ENCODE measurements at places on chromosomes 1 and 21. TPM values are rescaled to one million over a fixed set of nuclear protein-coding genes. Genes with fewer than 3 reads are reported as not detected.

The SEC16B gene
- total RNA-seq: 0.08 TPM

The ZYG11A gene
- 0.03 TPM for total RNA-seq

The TEDDM1 gene
- not detected for total RNA-seq

The CXADR gene
- 1.7 TPM for total RNA-seq

The MYOM3 gene
- not detected for total RNA-seq

- DNase-seq: no peak
- no peak overlapping the region for H3K27ac ChIP-seq
- no peaks in the 10 kb centered on the region for H3K27me3 ChIP-seq
- no peak overlapping the region for H3K4me3 ChIP-seq
Measured at GRCh38 chr1:216777148-216777547, 53.9 kb upstream of the ESRRG start.

DNA sequence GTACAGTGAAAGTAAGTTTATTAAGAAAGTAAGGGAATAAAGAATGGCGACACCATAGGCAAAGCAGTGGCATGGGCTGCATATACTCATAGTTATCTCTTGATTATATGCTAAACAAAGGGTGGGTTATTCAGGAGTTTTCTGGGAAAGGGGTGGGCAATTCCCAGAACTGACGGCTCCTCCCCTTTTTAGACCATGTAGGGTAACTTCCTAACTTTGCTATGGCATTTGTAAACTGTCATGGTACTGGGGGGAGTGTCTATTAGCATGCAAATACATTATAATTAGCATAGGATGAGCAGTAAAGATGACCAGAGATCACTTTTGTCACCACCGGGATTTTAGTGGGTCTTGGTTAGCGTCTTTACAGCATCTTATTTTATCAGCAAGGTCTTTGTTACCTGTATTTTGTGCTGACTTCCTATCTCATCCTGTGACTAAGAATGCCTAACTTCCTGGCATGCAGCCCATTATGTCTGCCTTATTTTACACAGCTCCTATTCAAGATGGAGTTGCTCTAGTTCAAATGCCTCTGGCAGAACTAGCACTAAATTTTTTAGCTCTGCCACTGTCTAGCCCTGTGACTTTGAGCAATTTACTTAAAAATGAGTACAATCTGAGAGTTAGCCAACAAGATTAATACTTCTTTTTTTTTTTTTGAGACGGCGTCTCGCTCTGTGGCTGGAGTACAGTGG lies 110.3 kb upstream of the PALMD start:
- peaks cover 8% of the 10 kb centered on the region for H3K4me1 ChIP-seq
- DNase-seq: no peak
- no peak overlapping the region for H3K4me3 ChIP-seq
- H3K27ac ChIP-seq: no peak overlapping the region

DNA sequence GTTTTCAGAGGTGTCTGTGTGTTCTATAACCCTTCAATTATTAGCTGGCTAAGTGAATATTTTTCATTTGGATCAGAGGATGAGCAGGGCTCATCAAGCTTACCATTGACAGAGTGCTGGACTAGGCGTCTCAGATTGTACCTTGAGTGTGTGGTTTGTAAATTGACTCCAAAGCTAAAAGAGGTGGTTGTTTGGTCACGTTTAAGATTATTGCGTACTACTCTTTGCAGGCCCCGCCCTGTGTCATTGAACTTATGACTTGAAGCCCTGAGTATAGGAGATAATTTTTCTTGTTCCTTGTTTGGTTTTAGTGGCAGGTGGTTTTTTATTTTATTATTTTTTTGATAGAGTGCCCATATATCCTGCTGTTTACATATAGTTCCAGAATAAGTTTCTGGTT lies 17.7 kb downstream of the MRPS6 start:
- H3K27me3 ChIP-seq: no peaks in the 10 kb centered on the region
- H3K4me1 ChIP-seq: no peaks in the 10 kb centered on the region
- H3K36me3 ChIP-seq: peaks cover 3% of the 10 kb centered on the region
- H3K4me3 ChIP-seq: no peak overlapping the region
- DNase-seq: no peak

- no peaks in the 10 kb centered on the region for H3K27me3 ChIP-seq
- H3K4me3 ChIP-seq: no peak overlapping the region
- no peak overlapping the region for H3K27ac ChIP-seq
- no peaks in the 10 kb centered on the region for H3K36me3 ChIP-seq
Measured at GRCh38 chr1:85325920-85326319, 49.5 kb upstream of the BCL10 start.

DNA sequence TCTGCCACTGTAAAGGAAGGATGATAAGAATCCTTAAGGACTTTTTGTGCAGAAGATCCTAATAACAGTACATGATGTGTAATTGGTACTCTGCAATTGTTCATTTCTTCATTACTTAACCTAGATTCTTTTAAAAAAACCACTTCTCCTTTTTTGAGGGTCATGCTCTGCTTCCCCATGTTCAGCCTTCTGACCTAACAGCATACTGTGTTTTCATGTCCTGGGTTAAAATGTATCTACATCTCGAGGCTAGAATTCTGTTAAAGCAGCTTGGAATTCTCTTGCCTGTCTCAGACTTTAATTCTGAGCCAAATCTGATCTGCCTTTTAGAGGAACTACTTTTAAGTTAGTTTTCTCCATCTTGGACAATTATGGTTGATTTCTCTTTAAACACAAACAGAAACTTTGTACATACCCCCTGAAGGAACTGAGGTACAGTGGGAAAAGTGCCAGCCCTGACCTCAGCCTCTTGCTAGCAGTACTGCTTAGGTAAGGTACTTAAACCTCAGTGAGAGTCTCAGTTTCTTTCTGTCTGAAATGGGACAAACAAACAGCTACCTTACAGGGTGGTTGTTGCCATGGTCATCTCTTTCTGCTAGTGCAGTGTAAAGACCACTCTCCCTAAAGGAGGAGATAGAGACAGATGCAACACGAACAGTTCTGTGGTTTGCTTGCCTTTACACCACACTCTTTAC lies 103.2 kb upstream of the DYNLT5 start:
- H3K27ac ChIP-seq: no peak overlapping the region
- no peaks in the 10 kb centered on the region for H3K27me3 ChIP-seq
- DNase-seq: no peak
- no peak overlapping the region for H3K4me3 ChIP-seq
- no peaks in the 10 kb centered on the region for H3K36me3 ChIP-seq

DNA sequence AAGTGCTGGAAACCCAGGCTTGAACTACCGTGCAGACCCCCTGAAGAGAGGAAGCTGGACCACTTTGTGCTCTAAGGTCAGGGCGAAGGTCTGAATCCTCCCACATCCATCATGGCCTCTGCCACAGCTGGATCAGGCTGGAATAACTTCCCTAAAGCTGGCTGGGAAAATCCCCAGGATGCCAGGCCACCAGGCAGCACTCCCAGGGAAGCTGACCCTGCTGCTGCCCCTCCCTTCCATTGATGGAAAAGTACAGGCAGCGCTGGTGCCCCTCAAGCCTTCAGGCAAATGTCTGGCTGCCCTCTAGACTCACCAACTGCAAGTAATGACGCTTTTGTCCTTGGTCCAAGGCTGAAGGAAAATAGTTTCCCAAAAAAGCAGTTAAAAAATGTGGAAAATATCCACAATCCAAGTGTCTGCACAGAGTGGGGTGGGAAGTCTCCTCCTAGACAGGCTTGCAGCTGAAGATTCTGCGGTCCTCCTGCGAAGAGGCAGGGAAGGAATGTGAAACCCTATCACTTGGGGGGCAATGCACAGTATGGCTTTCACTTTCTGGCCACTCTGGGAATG lies 39.9 kb upstream of the TSPAN2 start:
- no peaks in the 10 kb centered on the region for H3K36me3 ChIP-seq
- no peaks in the 10 kb centered on the region for H3K27me3 ChIP-seq
- H3K4me1 ChIP-seq: peaks cover 3% of the 10 kb centered on the region
- H3K27ac ChIP-seq: no peak overlapping the region
- DNase-seq: no peak

- H3K4me1 ChIP-seq: no peaks in the 10 kb centered on the region
- H3K27ac ChIP-seq: no peak overlapping the region
- no peak for DNase-seq
- no peak overlapping the region for H3K4me3 ChIP-seq
- no peaks in the 10 kb centered on the region for H3K36me3 ChIP-seq
Measured at GRCh38 chr1:3213730-3214129, 144.7 kb downstream of the PRDM16 start.

GRCh38 chr1:99619583-99619982 lies 26.3 kb upstream of the PALMD start:
- H3K4me1 ChIP-seq: peaks cover 27% of the 10 kb centered on the region
- H3K36me3 ChIP-seq: no peaks in the 10 kb centered on the region
- no peaks in the 10 kb centered on the region for H3K27me3 ChIP-seq
- DNase-seq: peak; percentile 21

DNA sequence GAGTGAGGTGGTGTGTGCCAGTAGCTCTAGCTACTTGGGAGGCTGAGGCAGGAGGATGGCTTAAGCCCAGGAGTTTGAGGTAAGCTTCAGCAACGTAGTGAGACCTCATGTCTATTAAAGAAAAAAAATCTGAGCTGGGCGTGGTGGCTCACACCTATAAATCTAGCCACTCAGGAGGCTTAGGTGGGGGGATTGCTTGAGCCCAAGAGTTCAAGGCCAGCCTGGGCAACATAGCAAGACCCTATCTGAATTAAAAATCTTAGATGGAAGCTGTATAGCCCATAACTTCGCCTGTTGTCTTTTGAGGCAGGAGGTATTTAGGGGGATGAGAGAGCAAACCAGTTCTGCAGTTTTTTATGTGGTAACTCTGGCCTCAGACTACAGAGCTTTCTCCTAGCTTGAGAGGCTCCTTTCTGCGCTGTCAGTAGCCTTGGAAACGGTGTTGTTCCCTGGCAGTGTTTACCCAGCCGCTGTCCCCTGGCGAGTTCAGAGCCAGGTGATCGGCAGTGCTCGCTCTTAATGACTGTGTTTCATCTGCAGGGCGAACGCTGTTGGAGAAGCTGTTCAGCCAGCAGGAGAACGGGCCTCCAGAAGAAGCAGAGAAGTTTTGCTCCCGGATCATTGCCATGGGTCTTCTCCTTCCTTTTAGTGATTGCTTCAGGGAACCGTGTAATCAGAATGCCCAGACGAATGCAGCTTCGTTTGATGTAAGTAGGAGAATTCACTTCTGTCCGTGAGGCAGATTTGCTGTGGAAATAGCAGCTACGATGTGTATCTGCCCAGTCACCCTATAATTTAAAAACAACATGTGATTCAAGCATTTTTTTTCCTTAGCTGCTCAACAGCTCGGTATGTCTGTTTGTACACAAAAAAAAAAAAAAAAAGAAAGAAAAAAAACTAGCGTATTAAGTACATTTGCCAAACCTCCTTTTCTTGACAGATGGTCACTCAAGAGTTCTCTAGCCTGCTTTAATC lies 31.2 kb downstream of the FMN2 start:
- H3K27ac ChIP-seq: no peak overlapping the region
- no peak for DNase-seq
- H3K36me3 ChIP-seq: no peaks in the 10 kb centered on the region
- no peak overlapping the region for H3K4me3 ChIP-seq
- H3K27me3 ChIP-seq: no peaks in the 10 kb centered on the region

DNA sequence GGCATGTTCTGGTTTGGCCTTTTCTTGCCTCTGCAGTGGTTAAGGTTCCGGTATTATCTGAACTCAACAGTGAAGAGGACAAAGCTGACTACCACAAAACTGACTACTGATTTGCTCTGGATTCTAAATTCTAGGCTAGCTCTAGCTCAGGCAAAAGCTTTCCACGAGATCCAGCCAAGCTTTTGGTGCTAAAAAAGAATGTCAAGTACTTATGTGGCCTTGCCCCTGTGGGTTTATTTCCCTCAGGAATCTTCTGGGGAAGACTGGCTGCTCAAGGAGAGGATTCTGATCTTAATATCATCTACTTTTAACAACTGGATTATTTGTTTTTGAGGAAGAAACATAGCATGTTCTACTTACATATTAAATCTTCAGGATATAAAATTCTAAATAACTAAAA lies 26.1 kb upstream of the MTMR11 start:
- H3K27me3 ChIP-seq: no peaks in the 10 kb centered on the region
- no peak overlapping the region for H3K27ac ChIP-seq
- H3K4me1 ChIP-seq: no peaks in the 10 kb centered on the region

GRCh38 chr1:55280731-55281130 lies 65.6 kb upstream of the USP24 start:
- no peaks in the 10 kb centered on the region for H3K27me3 ChIP-seq
- no peak overlapping the region for H3K27ac ChIP-seq
- no peaks in the 10 kb centered on the region for H3K36me3 ChIP-seq
- H3K4me1 ChIP-seq: peaks cover 9% of the 10 kb centered on the region

DNA sequence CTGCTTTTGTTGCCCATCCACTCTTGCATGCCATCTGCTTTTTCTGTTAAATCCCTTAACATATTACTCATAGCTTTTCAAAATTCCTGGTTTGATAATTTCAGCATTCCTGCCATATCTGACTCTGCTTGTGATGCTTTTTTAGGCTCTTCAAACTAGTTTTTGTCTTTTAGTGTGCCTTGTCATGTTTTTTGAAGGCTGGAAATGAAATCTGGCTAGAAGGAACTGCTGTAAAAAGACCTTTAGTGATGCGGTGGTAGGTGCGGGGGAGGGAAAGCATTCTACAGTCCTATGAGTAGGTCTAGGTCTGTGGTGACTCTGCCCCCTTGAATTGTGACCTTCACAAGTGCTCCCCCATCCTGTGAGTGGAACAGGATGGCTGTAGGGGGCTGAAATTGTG lies 15.0 kb upstream of the S100B start:
- H3K36me3 ChIP-seq: no peaks in the 10 kb centered on the region
- peaks cover 4% of the 10 kb centered on the region for H3K4me1 ChIP-seq
- no peak for DNase-seq
- H3K27ac ChIP-seq: no peak overlapping the region
- no peak overlapping the region for H3K4me3 ChIP-seq

DNA sequence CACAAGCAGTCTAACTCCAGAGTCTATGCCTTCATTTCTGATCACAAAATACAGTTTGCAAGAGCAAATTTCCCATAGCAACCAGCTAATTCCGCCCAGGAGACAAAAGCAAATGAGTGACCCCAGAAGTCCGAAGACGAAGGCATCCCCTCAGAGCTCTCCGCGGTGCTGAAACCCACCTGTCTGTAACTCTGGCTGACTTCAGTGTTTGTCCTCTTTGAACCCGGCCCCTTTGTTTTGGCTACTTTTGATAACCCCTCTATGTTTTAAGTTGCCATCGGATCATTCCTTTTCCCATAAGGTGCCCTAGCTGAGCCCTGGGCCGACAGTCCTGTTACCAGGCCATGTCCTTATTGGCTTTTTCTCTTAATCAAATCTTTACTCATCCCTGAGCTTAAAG lies 515.8 kb downstream of the PTPRU start:
- no peak overlapping the region for H3K27ac ChIP-seq
- H3K36me3 ChIP-seq: no peaks in the 10 kb centered on the region
- DNase-seq: peak; percentile 52

DNA sequence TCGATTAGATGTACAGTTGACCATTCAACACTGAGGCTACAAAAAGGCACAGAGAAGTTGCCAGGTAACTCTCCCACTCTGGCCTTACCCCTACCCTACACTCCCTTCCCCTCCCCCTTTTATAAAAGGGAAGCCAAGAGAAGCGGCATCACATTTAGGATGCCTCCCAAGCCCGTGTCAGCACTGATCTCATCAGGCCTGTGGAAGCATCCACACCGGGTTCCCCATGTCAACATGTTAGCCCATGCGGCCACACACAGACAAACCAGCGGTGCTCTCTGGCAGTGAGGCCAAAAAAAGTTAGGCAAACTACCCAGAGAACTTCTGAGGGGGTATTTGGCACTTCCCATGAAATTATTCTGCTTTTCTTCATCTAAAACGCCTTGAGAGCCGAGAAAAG lies 29.9 kb downstream of the BCAR3 start:
- no peaks in the 10 kb centered on the region for H3K27me3 ChIP-seq
- no peak overlapping the region for H3K4me3 ChIP-seq
